Fibroblast of skin of right biceps (primary cell): ENCODE measurements at places on chromosomes 1 and 21.
A peak's percentile ranks its signal among the peaks of the same experiment; 100 is the strongest.

DNA sequence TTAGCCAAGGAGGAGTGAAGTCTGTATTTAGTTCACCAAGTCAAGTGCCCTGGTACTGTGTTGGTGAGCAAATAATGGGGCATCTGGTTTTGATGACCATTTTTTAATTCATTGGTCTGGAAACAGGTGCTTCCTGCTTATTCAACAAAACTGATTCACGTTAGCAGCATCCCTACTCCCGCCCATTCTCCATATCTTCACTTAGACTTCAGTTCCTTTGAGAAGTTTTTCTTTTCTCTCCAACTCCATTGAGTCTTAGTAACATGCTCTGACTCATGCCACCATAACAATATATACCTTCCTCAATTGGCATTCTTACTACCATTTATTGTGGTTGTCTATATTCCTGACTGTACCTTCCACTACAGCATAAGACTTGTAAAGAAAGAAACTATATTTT lies 468.9 kb downstream of the DPYD start:
- no peak for DNase-seq

GRCh38 chr1:76013206-76013581 lies 61.4 kb upstream of the ST6GALNAC3 start:
- DNase-seq = no peak

GRCh38 chr1:58456470-58456869 lies 90.1 kb downstream of the OMA1 start:
- peak; percentile 92 for DNase-seq

GRCh38 chr1:2811533-2811918 lies 10.0 kb upstream of the TTC34 start:
- no peak for DNase-seq

GRCh38 chr1:67970088-67970487 lies 80.3 kb downstream of the DIRAS3 start:
- peak; percentile 96 for DNase-seq

DNA sequence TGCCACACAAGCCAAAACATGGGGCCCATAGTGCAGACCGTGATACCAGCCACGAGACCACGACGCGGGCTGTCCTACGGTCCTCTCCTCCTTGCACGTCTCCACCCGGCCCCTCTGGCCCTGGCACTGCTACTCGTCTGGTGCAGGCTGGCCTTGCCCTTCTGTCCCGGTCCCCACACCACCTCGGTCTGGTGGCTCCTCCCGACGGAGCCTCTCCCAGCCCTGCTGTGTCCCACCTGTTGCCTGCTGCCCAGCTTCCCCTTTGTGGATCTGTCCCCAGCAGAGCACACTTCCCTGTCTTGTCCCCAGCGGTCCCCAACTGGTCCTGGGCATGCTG lies 50.5 kb downstream of the MORN1 start:
- DNase-seq = no peak

- DNase-seq = no peak
These were observed 24.8 kb upstream of the EYA3 start for GRCh38 chr1:28113242-28113572.

DNA sequence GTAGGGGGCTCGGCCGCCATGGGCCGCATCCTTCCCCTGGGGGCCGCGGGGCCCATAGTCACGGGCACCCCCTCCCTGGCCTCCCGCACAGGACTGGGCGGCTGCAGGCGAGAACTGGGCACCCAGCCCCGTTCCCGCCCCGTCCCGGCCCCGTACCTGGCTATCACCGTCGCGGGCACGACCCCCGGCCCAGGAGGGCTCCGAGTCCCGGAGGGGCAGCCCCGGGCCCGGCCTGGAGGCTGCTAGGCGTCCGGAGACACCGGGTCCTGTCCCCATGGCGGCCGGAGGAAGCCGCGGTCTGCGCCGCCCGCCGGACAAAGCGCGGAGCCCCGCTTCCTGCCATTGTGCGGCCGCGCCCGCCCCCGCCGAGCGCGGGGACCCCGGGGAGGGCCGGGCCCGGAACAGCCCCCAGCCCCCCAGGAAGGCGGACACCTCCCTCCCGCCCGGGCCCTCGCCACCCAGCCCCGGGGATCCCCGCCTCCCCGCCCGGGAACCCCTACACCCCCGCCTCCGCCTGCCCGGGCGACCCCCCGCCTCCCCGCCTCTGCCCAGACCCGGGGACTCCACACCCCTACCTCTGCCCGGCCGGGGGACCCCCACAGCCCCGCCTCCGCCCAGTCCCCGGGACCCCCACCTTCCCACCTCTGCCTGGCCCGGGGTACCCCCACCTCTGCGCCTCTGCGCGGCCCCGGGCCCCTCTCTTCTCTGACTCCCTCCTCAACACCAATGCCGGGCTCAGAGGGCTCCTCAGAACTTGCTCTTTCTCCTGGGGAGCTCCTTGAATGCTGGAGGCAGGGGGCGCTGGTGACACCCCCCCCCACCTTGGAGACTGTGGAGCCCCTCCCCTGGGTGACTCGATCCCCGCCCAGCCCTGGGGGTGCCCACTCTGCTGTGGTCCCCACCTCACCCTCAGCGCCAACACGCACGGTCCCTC lies 6.0 kb downstream of the PLEKHG5 start:
- peak; percentile 36 for DNase-seq

DNA sequence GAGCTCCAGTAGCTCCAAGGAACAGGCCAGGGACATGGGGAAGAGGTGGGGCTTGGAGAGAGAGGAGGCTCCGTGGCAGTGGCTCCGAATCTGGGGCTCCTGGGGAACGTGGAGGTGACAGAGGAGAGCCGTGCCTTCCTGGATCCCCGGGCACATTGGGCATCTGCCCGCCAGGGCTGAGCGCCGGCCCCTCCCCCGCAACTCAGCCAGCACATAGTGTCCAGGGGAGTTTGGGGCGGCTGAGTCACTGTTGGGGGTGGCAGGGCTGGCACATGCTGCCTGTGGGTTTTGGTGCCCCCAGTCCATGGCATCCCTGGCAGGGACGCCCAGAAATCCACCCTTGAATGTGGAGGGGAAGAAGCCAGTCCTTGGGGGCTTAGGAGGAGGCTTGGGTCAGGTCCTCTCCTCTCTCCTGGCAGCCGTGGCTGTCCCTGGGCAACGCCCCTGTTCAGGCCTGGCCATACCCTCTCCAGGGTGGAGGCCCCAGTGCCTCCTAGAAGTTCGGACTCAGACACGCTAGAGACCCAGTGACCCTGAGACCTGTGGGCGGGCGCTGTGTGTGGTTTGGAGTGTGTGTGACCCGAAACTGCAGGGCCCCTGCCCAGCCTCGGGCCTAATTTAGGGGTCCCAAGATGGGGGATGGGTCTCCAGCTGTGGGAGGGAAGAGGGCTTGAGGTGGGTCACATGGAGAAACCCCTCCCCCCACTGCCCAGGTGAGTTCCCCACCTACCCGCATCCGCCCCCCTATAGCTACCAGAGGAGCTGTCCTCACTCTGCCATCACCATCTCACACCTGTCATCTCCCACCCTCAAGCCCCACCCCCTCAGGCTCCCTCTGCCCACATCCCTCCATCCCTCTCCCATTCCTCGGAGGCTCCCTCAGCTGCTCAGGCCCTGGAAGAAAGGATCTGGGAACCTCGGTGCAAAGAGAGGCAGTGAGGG lies 1.6 kb downstream of the HSPB7 start:
- DNase-seq = no peak

DNA sequence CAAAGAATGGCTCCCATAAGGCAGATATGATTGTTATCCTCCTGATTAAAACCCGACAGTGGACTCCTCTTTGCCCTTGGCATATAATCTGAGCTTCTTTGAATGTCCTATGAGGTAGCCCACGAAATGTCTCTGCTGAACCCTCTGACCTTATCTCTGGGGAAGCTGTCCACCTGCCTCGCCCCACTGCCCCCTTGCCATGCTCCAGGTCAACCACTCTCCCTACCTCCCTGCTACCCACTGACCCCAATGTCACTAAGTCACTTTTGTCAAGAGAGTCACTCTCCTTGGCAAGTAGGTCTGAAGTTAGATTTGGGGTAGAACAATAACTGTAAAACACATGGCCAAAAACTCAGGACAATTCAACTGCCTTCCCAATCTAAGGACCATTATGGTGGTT lies 54.5 kb downstream of the UTP25 start:
- DNase-seq = no peak

GRCh38 chr1:168726281-168726680 lies 2.7 kb downstream of the DPT start:
- DNase-seq = no peak

GRCh38 chr1:205477759-205478247 lies 22.0 kb upstream of the BLACAT1 start:
- DNase-seq = peak; percentile 42

DNA sequence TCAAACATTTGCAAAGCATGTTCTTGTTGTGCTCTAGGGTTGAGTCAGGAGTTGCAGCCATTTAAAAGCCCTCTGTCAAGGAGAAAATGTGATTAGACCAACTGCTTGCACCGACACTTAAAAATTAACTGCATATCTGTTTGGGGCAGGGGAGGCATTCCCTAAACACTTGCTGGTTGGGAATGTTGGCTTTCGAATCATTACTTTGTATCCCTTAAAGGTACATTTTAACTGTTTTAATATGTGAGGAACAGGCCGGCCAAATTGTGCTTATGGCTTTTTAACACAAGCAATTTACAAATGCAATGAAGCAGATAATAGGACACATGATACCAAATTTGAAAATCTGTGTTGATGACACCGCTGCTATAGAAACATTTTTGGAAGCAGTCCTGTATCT lies 159.1 kb downstream of the LHX8 start:
- no peak for DNase-seq

GRCh38 chr21:28439788-28440187 lies 552.9 kb downstream of the LTN1 start:
- peak; percentile 71 for DNase-seq

- DNase-seq = peak; percentile 56
These were observed 10.0 kb downstream of the STMN1 start for GRCh38 chr1:25896266-25896665.

- no peak for DNase-seq
These were observed 35.4 kb downstream of the RBM11 start for GRCh38 chr21:14251336-14251735.

GRCh38 chr1:4593106-4593505 lies 61.3 kb upstream of the AJAP1 start:
- DNase-seq = no peak

DNA sequence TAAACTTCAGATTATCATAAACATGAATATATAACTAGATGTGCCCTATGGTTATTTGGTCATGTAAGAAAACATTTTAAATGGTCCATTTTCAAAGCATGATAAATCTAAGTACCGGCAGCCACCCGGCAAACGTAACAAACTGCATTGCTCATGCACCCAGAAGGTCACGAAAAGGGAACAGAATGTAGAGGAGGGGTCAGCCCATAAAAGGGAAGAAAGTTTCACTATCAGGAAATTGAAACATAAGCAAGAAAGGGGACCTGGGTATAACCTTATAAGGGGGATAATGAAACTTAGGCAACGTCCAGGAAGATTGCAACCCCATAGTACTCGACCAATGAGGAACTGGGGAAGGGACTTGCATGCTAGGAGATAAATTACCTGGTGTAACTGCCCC lies 421.2 kb upstream of the ZRANB2 start:
- DNase-seq = no peak

GRCh38 chr1:29969576-29969975 lies 733.3 kb downstream of the PTPRU start:
- DNase-seq = no peak

- DNase-seq = no peak
These were observed 21.4 kb downstream of the TSNAX start for GRCh38 chr1:231549733-231550447.

- no peak for DNase-seq
These were observed 29.6 kb downstream of the BCL9 start for GRCh38 chr1:147570907-147571306.

- peak; percentile 53 for DNase-seq
These were observed at the start of gene TRAF5 for GRCh38 chr1:211326528-211327345. Gene TRAF5, plus strand, starts transcription at chr1:211326833. Its CDS starts 26,407 bp downstream, at chr1:211353240.

- no peak for DNase-seq
These were observed 525.3 kb downstream of the KIF26B start for GRCh38 chr1:245679821-245680780.

DNA sequence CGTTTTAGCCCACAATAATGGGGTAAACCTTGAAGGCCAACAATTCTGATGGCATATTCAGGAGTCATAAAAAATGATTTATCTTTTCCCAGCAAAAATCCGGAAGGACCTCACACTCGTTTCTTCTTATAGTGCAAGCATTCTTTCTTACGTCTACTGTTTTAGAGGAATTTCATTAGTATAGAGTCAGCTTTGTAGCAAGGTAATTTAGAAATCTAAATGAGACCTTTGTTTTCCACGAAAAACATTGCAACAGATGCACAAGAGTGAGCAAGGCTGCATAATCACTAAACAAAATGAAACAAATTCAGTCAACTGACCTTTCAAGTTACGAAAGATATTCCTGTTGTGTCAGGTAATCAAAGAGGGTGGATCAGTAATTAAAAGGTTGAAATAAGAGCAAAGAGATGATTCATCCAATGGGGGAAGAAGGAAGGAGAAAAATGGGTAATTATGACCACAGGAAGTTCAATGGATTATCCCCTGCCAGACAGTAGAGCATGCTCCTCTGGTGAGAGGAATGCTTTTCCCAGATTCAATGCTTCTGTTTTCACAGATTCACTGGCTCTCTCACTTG lies 560 bp upstream of the CSDE1 start:
- peak; percentile 54 for DNase-seq

DNA sequence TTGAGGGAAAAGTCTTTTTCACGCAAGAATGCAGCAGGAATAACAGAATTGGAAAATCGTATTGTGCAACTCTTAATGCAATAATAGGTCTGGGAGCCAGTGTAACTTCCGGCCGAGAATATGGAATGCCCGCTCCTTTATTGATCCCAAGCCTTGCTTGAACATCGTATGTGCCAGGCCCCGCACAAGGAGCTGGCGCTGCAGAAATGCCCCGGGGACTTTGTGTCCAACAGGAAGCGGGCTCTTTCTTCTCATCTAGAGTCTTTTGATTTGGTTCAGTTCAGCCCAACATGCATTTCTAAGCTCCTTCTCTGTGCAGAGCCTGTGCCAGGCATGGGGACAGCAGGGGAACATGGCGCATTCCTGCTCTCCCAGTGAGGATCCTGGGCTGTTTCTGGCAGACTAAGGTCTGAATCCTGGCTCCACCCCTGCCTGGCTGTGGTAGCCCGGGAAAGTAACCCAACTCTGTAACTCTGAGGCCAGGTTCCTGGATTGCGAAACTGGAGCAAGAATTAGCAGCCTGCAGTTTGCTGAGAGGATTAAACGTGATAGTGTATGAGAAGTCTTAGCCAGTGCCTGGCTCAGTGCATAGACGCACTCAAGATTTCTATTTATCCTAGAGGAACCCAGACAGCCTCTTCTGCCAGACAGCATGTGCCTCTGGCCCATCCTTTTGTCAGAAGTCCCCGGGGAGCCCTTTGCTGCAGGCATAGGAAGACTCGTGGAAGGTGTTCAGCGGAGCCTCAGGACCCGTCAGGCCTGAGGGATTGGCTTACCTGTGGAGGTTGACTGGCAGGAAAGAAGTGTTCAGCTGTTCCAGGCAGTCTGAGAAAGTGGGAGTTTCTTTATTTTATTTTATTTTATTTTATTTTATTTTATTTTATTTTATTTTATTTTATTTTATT lies 987 bp upstream of the CDCP2 start:
- peak; percentile 75 for DNase-seq

- no peak for DNase-seq
These were observed 193.2 kb downstream of the TRABD2B start for GRCh38 chr1:47803815-47804501.

DNA sequence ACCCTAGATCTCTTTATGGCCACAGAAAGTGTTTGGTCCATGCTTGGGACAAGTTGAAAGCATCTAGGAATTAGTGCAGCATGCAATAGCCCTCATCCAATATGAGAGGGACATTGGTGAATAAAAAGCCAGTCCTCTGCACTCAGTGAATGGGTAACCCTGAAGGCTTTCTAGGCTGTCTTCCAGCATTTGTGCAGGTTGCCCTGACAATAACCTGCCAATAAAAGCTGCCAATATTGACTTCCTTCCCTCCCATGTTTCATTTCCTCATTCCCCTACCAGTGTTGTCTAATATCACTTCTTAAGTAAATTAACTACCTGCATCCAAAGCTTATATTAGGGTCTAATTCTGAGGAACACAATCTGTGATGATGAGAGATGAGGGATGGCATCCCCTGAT lies 563.6 kb upstream of the NEGR1 start:
- DNase-seq = no peak
